ENCODE measurements at places on chromosomes 3 and 15. TPM values are rescaled to one million over a fixed set of nuclear protein-coding genes. Genes with fewer than 3 reads are reported as not detected.

The TYRO3 gene
- 4.0 TPM for total RNA-seq

DNA sequence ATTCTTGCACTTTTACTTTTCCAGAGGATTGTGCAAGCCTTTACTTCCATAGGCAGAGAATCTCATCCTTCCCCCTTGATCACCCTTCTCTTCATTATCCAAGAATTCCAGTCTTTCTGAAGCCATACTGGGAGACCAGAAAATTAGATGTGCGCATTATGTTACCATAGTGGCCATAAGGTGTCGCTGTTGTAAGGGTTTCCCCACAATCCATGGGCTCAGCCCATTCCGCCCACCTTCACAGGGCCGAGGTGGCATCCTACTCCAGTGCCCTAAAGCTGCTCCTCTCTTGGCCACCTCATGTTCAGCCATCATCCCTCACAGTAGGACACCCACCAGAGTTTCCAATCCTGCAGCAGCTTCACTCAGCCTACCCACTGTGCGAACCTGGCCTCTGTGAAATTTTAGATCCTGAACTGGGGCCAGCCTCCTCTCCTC lies 35.0 kb downstream of the CTSH start:
- H3K36me3 ChIP-seq: peaks cover 76% of the 10 kb centered on the region
- H3K27me3 ChIP-seq: no peaks in the 10 kb centered on the region
- H3K4me1 ChIP-seq: peaks cover 27% of the 10 kb centered on the region
- no peak for DNase-seq
- no peak overlapping the region for H3K27ac ChIP-seq

DNA sequence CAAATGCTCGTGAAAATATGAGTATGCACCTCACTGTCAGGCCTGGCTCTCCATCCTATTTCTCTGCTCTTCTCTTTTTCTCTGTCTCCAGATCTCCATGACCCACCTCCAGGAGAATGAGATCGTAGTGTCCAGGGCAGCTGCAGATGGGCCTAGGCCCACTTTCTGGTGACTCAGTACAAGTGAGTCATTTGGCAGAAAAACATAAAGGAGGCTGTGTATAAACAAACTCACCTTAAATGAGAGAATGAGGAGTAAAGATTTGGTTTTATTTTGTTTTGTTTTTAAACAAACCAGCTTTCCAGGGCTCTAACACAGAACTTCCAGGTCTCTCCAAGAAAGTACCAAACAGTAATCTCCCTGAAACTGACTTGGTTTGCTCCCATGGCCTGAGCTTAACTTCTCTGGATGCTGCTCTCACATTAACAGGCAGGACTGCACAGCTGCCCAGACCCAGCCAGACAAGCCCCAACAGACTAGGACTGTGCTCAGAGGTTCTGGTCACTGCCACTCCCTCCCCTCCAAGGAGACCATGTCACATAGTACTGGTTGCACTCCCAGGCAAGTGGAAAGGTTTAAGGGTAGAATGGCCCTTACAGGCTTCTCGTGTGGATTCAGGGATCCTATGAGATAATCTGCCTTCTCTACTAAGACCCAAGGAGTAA lies 1.5 kb upstream of the HEG1 start:
- peak overlapping the region; percentile 31 for H3K4me3 ChIP-seq
- no peak for DNase-seq
- peaks cover 37% of the 10 kb centered on the region for H3K27me3 ChIP-seq
- H3K36me3 ChIP-seq: peaks cover 18% of the 10 kb centered on the region
- H3K4me1 ChIP-seq: peaks cover 37% of the 10 kb centered on the region

GRCh38 chr3:186717039-186717457 lies at the start of gene KNG1:
Gene KNG1 (plus strand): TSS chr3:186717359. CDS start chr3:186717543, 184 bp downstream.
- H3K27ac ChIP-seq: no peak within 1 kb of the TSS
- no peaks in the 10 kb centered on the region for H3K4me1 ChIP-seq
- H3K36me3 ChIP-seq: no peaks in the 10 kb centered on the region
- H3K4me3 ChIP-seq: no peak within 1 kb of the TSS

DNA sequence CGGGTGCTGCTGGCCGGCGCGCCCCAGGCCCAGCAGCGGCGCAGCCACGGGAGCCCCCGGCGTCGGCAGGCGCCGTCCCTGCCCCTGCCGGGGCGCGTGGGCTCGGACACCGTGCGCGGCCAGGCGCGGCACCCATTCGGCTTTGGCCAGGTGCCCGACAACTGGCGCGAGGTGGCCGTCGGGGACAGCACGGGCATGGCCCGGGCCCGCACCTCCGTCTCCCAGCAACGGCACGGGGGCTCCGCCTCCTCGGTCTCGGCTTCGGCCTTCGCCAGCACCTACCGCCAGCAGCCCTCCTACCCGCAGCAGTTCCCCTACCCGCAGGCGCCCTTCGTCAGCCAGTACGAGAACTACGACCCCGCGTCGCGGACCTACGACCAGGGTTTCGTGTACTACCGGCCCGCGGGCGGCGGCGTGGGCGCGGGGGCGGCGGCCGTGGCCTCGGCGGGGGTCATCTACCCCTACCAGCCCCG lies 777 bp downstream of the LOXL1 start:
- no peak overlapping the region for H3K27ac ChIP-seq
- H3K36me3 ChIP-seq: no peaks in the 10 kb centered on the region
- no peak for DNase-seq
- H3K27me3 ChIP-seq: peaks cover 9% of the 10 kb centered on the region

DNA sequence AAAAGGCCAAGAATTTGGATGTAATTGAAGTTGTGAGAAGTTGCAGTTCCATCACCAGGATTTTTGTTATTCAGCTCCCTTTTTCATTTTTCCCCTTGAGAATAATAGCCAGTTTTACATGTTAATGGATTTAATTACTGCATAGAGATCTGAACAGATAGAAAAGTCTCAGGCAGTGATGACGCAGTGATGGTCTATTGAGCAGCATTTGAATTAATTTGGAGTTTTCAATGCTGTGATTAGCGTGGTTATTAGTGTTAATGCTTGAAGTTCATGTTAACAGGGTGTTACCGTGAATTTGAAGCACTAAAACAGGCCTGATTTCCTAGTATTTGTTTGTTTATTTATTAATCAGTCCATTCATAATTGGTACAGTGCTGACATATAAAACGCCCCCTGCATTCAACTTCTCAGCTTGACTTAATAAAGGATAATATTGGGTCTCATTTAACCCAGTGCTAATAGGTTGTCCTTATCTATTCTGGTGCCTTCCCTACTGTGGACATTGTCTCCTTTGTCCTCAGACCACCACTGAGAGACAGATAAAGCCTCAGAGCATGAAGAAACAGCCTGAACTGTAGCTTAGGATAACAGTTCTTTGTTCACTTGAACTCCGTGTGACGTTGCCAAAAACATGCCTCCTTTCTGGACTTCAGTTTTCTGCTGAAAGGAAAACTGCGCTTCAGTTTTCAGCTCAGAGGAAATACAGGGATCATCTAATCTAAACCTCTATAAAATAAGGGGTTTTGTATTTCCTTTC lies 82.4 kb downstream of the RTP4 start:
- no peak for DNase-seq
- H3K27ac ChIP-seq: no peak overlapping the region
- no peaks in the 10 kb centered on the region for H3K36me3 ChIP-seq
- peaks cover 11% of the 10 kb centered on the region for H3K27me3 ChIP-seq

DNA sequence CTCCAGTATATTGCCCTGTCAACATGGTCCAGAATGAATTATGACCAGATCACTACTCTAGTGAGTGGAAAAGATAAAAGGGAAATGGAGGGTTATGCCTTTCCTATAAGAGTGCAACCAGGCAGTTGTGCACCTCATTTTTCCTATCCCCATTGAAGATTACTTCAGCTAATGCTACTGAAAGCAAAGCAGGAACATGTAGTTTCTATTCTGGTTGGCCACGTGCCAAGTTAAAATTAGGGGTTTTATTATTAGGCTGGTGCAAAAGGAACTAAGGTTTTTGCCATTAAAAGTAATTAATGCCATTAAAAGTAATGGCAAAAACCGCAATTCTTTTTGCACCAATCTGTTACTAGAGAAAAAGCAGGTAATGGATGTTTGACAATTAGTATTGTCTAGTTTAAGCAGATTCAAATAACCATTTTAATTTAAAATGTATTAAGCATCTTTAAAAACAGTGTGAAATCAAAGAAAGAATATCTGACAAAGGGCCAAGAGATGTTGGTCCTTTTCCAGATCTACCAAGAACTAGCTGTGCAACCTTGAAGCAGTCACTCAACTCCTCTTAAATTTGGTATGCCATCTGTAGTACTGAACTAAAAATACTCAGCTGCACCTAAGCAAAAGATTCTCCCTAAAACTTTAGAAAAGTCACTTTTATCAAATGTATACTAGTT lies 567.5 kb upstream of the CCDC54 start:
- no peaks in the 10 kb centered on the region for H3K27me3 ChIP-seq
- H3K4me3 ChIP-seq: no peak overlapping the region
- H3K27ac ChIP-seq: no peak overlapping the region
- H3K4me1 ChIP-seq: no peaks in the 10 kb centered on the region

The CTXN2 gene
- 0.05 TPM for total RNA-seq

The FAM98B gene
- total RNA-seq: 56.5 TPM

DNA sequence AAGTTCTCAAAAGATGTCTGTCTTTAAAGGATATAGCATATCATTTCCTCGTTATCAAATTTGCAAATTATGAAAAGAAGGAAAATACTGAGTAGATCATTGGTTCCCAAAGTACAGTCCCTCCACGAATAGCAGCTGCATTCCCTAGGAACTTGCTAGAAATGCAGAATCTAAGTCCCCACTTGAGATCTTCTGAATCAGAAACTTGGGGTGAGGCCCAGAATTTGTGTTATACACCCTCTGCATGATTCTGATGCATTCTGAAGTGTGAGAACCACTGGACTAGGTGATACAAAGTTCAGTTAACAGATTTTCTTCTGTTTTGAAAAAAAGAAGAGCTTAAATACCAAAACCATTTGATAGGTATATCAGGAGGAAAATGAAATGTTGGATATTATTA lies 77.1 kb downstream of the SLC25A26 start:
- peaks cover 32% of the 10 kb centered on the region for H3K4me1 ChIP-seq
- no peak for DNase-seq
- no peaks in the 10 kb centered on the region for H3K27me3 ChIP-seq
- no peak overlapping the region for H3K4me3 ChIP-seq
- H3K36me3 ChIP-seq: peaks cover 14% of the 10 kb centered on the region

The DOCK3 gene
- 1.1 TPM for total RNA-seq

DNA sequence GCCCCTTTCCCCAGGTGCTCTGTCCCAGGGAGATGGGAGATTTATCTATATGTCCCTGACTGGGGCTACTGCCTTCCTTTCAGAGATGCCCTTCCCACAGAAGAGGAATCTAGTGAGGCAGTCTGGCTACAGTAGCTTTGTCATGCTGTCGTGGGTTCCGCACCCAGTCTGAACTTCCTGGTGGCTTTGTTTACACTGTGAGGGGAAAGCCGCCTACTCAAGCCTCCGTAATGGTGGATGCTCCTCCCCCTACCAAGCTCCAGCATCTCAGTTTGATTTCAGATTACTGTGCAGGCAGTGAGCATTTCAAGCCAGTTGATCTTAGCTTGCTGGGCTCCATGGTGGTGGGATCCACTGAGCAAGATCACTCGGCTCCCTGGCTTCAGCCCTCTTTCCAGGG lies 35.4 kb upstream of the SLC7A14 start:
- H3K4me1 ChIP-seq: no peaks in the 10 kb centered on the region
- no peak overlapping the region for H3K4me3 ChIP-seq
- DNase-seq: no peak
- peaks cover 28% of the 10 kb centered on the region for H3K27me3 ChIP-seq
- no peaks in the 10 kb centered on the region for H3K36me3 ChIP-seq
- no peak overlapping the region for H3K27ac ChIP-seq

The MAGEL2 gene
- total RNA-seq: not detected

- peaks cover 2% of the 10 kb centered on the region for H3K27me3 ChIP-seq
- no peaks in the 10 kb centered on the region for H3K36me3 ChIP-seq
- peaks cover 9% of the 10 kb centered on the region for H3K4me1 ChIP-seq
- H3K4me3 ChIP-seq: no peak overlapping the region
- H3K27ac ChIP-seq: no peak overlapping the region
Observed at GRCh38 chr15:69508659-69509058, 56.0 kb downstream of the RPLP1 start.

GRCh38 chr15:46117071-46117470 lies 482.2 kb downstream of the SQOR start:
- H3K4me1 ChIP-seq: no peaks in the 10 kb centered on the region
- DNase-seq: no peak
- H3K27me3 ChIP-seq: no peaks in the 10 kb centered on the region
- no peaks in the 10 kb centered on the region for H3K36me3 ChIP-seq
- no peak overlapping the region for H3K4me3 ChIP-seq

GRCh38 chr3:23648996-23649395 lies 156.8 kb upstream of the UBE2E1 start:
- H3K4me3 ChIP-seq: no peak overlapping the region
- H3K36me3 ChIP-seq: no peaks in the 10 kb centered on the region
- no peak overlapping the region for H3K27ac ChIP-seq
- H3K27me3 ChIP-seq: no peaks in the 10 kb centered on the region
- DNase-seq: no peak

The CPNE4 gene
- not detected for total RNA-seq

DNA sequence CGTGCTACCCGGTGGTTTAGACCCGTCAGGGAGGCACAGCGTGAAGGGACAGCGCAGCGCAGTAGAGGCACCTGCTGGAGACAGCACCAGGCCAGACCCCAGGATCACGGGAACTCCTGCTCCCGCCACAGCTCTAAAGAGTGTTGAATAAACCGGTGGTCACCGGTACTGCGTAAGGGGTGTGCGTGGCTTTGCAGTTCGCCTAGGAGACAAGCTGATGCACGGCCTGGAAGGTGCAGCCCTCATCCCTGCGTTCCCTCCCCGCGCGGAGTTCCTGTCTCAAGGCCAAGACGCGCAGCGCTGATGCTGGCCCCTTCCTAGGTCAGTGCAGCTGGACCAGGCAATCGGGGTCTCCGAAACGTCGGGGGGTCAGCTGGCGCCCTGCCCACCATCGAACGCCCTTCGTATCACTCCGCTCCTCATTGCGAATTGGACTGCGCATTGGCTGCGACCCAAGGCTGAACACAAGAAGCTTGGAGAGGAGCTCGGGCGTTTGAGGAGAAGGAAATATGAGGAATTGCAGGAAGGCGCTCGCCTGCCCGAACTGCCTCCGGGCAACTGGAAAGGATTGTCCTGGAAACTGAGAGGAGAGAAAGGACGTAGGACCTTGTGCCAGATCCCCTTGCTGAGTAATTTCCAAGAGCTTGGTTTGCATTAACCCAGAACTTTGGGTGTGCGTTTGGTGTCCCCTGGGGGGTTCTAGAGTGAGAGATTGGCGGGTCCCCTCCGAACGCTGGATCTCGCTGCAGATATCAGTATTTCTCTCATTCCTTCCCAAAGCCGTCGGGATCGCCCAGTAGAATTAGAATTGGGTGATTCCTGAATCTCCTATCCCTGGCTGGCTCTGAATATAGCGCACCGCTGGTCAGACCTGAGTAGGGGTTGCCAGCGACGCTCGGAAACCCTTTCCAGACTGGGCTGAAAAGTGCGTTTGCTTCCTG lies 2.3 kb upstream of the SOX14 start:
- no peak for DNase-seq
- no peaks in the 10 kb centered on the region for H3K36me3 ChIP-seq
- no peak overlapping the region for H3K27ac ChIP-seq
- H3K4me3 ChIP-seq: no peak overlapping the region
- peaks cover 66% of the 10 kb centered on the region for H3K27me3 ChIP-seq
- no peaks in the 10 kb centered on the region for H3K4me1 ChIP-seq

The PIF1 gene
- 28.1 TPM for total RNA-seq

- H3K4me3 ChIP-seq: no peak overlapping the region
- no peak for DNase-seq
- H3K36me3 ChIP-seq: peaks cover 7% of the 10 kb centered on the region
- no peak overlapping the region for H3K27ac ChIP-seq
- peaks cover 9% of the 10 kb centered on the region for H3K27me3 ChIP-seq
- H3K4me1 ChIP-seq: peaks cover 21% of the 10 kb centered on the region
Observed at GRCh38 chr15:40847223-40847961, 3.5 kb downstream of the SPINT1 start.

The ECE2 gene
- total RNA-seq: not detected

GRCh38 chr15:60583946-60584345 lies 105.0 kb upstream of the ICE2 start:
- H3K27me3 ChIP-seq: peaks cover 6% of the 10 kb centered on the region
- peak overlapping the region; percentile 89 for H3K27ac ChIP-seq
- no peak for DNase-seq
- peaks cover 82% of the 10 kb centered on the region for H3K4me1 ChIP-seq

The NR2F2 gene
- not detected for total RNA-seq
